Fibroblast of skin of scalp (primary cell): ENCODE measurements at places on chromosomes 4 and X.
A peak's percentile ranks its signal among the peaks of the same experiment; 100 is the strongest.

- peak; percentile 13 for DNase-seq
These were observed 143.4 kb downstream of the PTCHD1 start for GRCh38 chrX:23478056-23478455.

- DNase-seq = no peak
These were observed 19.1 kb upstream of the MECP2 start for GRCh38 chrX:154116426-154117211.

DNA sequence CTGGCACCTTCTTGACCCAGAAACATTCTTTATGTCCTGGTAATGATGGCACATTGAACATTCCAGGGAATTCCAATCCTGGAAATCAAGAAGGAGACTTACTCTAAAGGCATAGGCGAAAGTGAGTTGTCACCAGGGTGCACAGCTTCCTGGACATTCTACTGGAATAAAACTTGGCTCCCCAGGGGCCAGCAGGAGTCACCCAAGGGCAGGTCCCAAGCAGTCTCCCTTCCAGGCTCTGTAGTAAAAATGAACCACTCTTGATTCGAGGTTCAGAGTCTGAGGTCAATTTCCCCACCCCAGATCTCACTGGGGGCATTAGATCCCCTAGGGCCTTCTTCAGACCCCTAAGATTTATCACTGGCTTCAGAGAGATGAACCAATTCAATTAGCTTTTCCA is 338.7 kb upstream of the GATB start:
- DNase-seq = no peak

GRCh38 chrX:7127056-7127455 is 20.5 kb upstream of the STS start:
- no peak for DNase-seq

DNA sequence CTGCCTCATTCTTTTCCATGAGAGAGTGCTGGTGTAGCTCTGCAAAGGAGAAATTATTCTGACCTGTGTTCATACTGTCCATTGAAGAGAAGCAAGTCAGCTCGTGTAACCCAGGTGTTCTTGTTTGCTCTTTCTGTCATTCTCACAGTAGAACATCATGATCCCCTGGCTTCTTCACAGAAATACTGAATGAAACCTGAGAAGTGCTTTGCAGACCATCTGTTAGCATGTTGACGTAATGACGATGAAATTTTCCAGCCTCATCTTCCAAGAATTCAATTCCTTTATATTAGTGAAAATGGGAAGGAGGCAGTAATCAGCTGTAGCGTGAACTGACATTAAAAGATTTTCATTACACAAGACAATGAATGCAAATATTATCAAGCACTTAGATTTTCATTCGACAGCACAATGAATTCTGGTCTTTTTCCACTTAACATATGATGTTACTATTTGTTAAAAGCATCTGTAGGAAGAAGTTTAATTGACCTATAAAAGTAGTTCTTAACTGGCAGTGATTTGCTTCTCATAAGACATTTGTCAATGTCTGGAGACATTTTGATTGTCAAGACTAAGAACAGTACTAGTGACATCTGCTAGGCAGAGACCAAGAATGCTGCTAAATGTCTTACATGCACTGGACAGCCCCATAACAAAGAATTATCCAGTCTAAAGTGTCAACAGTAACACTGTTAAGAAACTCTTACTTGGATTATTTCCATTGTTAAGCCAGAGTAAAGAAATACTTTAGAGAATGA is 246.3 kb downstream of the BANK1 start:
- peak; percentile 11 for DNase-seq

- DNase-seq = peak; percentile 74
These were observed 6.0 kb upstream of the VGLL1 start for GRCh38 chrX:136525738-136526606.

DNA sequence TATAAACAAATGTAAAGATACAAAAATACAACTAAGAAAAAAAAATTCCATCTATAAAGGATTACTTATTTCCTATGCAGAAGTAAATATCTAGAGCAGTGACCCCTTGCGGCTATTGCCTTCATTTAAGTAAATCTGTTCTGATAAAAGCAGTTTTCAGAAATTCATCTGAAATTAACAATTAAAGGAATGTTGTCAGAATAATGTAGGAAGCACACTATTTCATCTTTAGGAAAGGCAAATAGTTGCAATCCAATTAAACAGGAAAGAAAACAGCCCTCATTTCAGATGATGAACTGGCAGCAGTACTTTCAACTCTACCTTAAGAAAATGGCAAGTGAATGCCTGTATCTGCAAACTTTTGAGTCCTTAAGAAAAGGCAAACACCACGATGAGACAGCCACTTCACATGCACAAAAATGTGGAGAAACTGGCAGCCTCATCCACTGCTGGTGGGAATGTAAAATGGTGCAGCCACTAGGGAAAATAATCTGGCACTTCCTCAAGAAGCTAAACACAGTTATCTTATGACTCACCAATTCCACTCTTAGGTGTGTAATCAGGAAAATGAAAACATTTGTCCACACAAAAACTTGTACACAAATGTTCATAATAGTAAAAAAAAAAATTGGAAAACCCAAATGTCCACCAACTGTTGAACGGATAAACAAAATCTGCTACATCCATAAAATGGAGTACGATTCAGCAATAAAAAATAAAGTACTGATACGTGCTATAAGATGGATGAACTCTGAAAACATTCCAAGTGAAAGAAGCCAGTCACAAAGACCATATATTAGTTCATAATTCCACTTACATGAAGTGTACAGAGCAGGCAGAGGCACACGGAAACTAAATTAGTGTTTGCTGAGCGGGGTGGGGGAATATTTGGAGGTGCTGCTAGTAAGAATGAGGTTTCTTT is 2.0 kb upstream of the THAP9 start:
- peak; percentile 89 for DNase-seq

- DNase-seq = peak; percentile 74
These were observed 147.2 kb downstream of the SPCS3 start for GRCh38 chr4:176467001-176467400.

- peak; percentile 3 for DNase-seq
These were observed 192.2 kb downstream of the FGF13 start for GRCh38 chrX:138519296-138519695.

GRCh38 chr4:104616401-104616820 is 121.7 kb upstream of the CXXC4 start:
- DNase-seq = no peak

GRCh38 chr4:156378033-156378665 is 424.5 kb upstream of the CTSO start:
- peak; percentile 35 for DNase-seq

- no peak for DNase-seq
These were observed 172.7 kb downstream of the GPM6A start for GRCh38 chr4:175639346-175639745.

- DNase-seq = no peak
These were observed 408.6 kb downstream of the ADAM29 start for GRCh38 chr4:175326796-175327195.

GRCh38 chr4:180086480-180087190 is 2156.6 kb upstream of the TENM3 start:
- DNase-seq = no peak

- DNase-seq = no peak
These were observed 83.3 kb downstream of the C4orf33 start for GRCh38 chr4:129179276-129179675.

GRCh38 chr4:165360041-165360695 is 18.6 kb upstream of the CPE start:
- DNase-seq = peak; percentile 67

- peak; percentile 30 for DNase-seq
These were observed 597.2 kb upstream of the GRIA3 start for GRCh38 chrX:122586831-122587230.

DNA sequence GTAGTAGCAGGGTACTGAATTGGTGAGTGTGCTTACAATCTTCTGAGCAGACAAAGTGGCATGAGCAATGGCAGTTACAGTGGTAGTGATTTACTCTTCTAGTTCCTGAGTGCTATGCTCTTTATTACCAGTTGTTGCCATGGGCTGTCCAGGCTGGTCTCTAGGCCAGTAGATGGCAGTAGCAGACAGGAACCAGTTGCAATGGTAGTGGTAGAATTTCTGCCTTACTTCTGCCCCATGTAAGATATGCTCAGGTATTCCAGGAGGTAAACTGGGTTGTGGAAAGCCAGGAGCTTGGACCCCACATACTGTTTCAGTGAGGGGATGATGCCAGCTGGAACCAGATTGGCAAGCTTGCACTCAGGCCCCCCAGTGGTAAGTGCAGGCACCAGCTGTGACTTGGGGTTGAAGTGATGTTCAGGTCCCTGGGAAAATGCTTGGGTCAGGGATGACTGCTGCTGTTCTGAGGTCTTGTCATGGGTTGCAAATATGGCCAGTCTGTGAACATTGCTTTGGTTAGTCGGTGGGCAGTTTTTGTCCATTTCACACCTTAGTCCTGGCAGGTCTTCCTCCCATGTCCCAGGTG is 63.0 kb upstream of the ZXDB start:
- DNase-seq = peak; percentile 0

- peak; percentile 94 for DNase-seq
These were observed 17.2 kb upstream of the RTL9 start for GRCh38 chrX:110341189-110342035.

GRCh38 chr4:90643156-90643555 is 516.0 kb downstream of the CCSER1 start:
- DNase-seq = no peak

DNA sequence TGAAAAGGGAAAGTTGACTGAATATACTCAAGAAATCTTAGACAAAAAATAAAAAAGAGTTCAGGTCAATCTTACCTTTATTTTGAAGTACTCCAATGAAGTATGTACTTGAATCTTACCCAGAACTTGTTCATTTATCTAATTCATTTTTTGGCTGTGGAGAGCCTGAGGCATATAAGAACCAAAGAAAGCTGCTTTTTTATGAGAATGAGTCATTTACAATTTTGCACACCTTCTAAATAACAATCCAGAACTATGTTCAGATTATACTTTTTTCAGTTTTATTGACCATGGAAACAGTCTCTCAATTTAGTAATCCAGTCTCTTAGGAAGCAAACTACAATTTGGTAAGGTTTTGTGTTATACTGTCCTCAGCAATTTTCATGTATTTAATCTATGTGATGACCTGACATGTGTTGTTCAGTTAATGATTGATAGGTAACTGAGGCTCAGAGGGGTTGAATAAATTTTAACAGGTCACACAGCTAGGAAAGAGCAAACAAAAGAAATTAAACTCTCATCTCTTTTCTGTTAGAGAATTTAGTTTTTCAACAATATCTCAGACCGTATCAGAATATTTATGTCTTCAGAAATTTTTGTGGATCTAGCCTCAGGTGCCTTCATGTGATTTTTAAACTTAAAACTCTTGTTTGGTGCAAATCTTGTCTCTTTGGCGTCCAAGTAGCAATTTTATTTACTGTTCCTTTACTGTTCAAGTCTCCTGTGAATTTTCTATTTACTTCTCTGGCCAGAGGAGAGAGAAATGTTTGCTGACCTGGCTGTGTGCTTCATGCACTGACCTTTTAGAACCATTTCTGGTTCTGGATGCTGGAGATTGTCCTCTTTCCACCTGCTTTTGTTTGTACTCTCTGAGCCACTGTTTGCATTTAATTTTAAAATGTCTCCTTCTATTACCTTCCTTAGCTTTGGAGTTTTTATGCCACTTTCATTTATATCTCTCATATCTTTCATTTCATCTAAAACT is 1453.4 kb downstream of the STIM2 start:
- DNase-seq = no peak

DNA sequence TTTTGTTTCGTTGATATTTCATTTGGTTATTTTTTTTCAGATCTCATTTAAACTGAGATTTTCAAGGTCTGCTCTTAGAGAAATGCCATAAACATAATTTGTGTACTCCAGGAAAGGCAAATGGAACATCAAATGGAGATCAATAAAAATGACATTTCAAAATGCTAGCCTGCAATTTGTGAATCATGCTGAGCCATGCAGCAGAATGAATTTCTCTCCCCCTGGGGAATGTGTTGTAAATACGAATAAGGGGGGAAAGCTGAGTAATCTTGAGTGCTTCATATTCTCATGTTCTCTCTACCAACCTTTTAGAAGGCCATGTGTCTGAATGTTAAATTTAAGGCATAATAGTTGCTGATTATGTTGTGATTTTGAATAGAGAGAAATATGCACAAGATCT is 7.8 kb downstream of the ZCCHC4 start:
- DNase-seq = peak; percentile 22

DNA sequence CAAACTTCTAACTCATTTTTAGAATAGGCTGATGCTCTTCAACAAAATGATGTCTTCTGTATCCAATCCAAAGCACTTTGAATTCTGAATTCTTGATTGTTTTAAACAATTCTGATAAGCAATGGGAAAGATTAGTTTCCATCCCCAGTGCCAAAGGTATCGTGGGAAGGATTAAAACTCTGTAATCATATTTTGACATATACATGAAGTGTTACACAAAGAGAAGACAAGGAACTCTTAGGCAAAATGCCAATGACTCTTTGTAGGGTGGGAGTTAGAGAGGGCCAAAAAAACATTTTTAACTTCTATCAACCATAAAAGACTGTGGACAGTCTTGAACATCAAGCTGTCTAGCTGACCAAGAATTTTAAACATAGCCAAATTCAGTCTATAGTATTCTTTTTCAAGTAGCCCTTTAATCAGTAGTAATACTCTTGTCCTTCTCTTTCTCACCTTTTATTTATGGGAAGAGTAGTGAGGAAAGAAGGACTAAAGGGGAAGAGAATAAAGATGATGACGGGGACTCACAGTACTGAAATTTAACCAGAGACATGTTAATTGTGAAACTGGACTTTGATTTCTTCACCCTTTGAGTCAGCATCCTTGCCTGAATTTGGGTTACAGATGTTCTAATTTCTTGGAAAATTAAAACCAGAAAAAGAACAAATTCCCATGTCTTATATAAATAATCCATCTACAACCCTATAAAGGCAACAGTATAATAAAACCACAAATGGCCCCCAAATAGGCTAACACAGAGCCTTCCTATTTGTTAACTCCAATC is 51.8 kb upstream of the VEGFD start:
- DNase-seq = no peak

DNA sequence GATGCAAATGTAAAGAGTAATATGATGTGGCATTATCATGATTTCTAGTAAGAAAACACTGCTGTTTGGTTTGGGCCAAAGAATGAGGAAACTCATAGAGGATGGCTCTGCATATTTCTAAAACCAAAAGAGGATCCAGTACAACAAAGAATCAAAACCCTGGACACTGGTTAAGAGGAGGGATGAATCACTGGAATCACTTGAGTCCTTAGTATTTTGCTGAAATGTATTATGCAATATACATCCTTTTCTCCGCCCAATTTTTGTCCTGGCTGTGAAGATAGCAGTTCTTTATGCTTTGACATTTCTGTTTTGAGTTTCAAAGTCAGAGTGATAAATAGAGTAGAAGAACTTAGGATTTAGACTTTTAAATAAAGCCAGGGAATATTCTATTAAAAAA is 345.9 kb downstream of the PACRGL start:
- DNase-seq = no peak

GRCh38 chrX:1591863-1592469 is 562 bp downstream of the AKAP17A start:
- DNase-seq = no peak

GRCh38 chr4:177923888-177924287 is 481.7 kb upstream of the AGA start:
- no peak for DNase-seq

DNA sequence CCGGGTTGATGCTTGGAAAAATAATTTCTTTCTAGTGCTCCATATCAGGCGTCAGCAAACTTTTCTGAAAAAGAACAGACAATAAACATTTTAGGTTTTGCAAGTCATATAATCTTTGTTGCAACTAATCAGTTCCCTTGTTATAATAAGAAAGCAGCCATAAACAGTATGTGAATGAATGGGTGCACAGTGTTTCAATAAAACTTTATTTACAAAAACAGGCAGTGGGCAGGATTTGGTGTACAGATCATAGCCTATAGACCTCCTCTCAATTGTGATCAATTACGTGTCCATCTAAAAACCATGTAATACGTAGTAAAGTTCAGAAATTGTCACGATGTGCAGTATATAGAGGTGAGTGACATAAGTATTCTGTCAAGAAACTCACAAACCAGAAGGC is 143.4 kb downstream of the AREG start:
- no peak for DNase-seq
